Endothelial cell of coronary artery (primary cell): ENCODE measurements at places on chromosomes 5 and 9. TPM values are rescaled to one million over a fixed set of nuclear protein-coding genes. Genes with fewer than 3 reads are reported as not detected.

EIF4EBP3 gene
- 0.54 and 0.75 TPM in 2 replicates for total RNA-seq

SHISAL2B gene
- total RNA-seq, result not detected in 2 replicates

RCL1 gene
- 15.9 and 17.1 TPM in 2 replicates for total RNA-seq

ANKRD18B gene
- 0.94 and 2.7 TPM in 2 replicates for total RNA-seq

POU5F2 gene
- total RNA-seq, result 0.54 and 0.85 TPM in 2 replicates

CCIN gene
- 1.9 and 4.4 TPM in 2 replicates for total RNA-seq

SCGB3A2 gene
- not detected in 2 replicates for total RNA-seq

MEIKIN gene
- not detected in 2 replicates for total RNA-seq

CRHBP gene
- total RNA-seq, result under 0.01 and 3.1 TPM in 2 replicates

RXRA gene
- total RNA-seq, result 10.8 and 16.2 TPM in 2 replicates

PCDHB11 gene
- total RNA-seq, result 0.38 and 0.99 TPM in 2 replicates

EFNA5 gene
- 7.6 and 11.3 TPM in 2 replicates for total RNA-seq

SMIM32 gene
- total RNA-seq, result not detected in 2 replicates

GADD45G gene
- total RNA-seq, result 0.47 and 1.3 TPM in 2 replicates

NEUROG1 gene
- total RNA-seq, result not detected in 2 replicates

NSA2 gene
- total RNA-seq, result 94.5 and 104 TPM in 2 replicates

WDR38 gene
- not detected in 2 replicates for total RNA-seq

FAM169A gene
- 0.28 and 0.45 TPM in 2 replicates for total RNA-seq

F2RL2 gene
- 1.1 and 1.6 TPM in 2 replicates for total RNA-seq

C5orf58 gene
- total RNA-seq, result not detected in 2 replicates

NRG2 gene
- total RNA-seq, result 0.66 and 2.1 TPM in 2 replicates

TAF1L gene
- total RNA-seq, result under 0.01 TPM in 2 replicates

ARAP3 gene
- total RNA-seq, result 30.1 and 35.6 TPM in 2 replicates

LCNL1 gene
- total RNA-seq, result 0.19 TPM in 1 of 2 replicates, not detected in the other

ATP10B gene
- not detected in 2 replicates for total RNA-seq

GRXCR2 gene
- total RNA-seq, result not detected in 2 replicates

NPR3 gene
- total RNA-seq, result 0.27 and 0.38 TPM in 2 replicates

AOPEP gene
- total RNA-seq, result 18.5 and 45.4 TPM in 2 replicates

MLANA gene
- total RNA-seq, result not detected in 2 replicates

TRPM6 gene
- under 0.01 TPM in 2 replicates for total RNA-seq

ATOX1 gene
- 76.2 and 76.9 TPM in 2 replicates for total RNA-seq

CNTLN gene
- 7.5 and 7.9 TPM in 2 replicates for total RNA-seq

ZNF300 gene
- total RNA-seq, result 4.7 and 8.5 TPM in 2 replicates

BSPRY gene
- not detected in 2 replicates for total RNA-seq

TEX48 gene
- total RNA-seq, result not detected in 2 replicates

SPINK5 gene
- 0.09 TPM in 1 of 2 replicates, not detected in the other for total RNA-seq

UBE2QL1 gene
- total RNA-seq, result under 0.01 and 0.09 TPM in 2 replicates

DPYSL3 gene
- 90.6 and 116 TPM in 2 replicates for total RNA-seq

ABO gene
- total RNA-seq, result not detected in 2 replicates

RNF183 gene
- not detected in 2 replicates for total RNA-seq

BARHL1 gene
- not detected in 2 replicates for total RNA-seq

CSF2 gene
- 0.28 and 0.36 TPM in 2 replicates for total RNA-seq

IQGAP2 gene
- total RNA-seq, result 3.4 and 6.6 TPM in 2 replicates

ZNF474 gene
- 0.09 TPM in 1 of 2 replicates, not detected in the other for total RNA-seq
